ENCODE measurements at places on chromosomes 7 and 10. TPM values are rescaled to one million over a fixed set of nuclear protein-coding genes. Genes with fewer than 3 reads are reported as not detected.

GRCh38 chr10:76205361-76205760, 773.9 kb downstream of the LRMDA start:
- no peak for DNase-seq

- DNase-seq: no peak
These were observed 6.4 kb downstream of the NOBOX start for GRCh38 chr7:144397086-144397485.

- no peak for DNase-seq
These were observed 4.1 kb upstream of the PILRB start for GRCh38 chr7:100353685-100354330.

DNA sequence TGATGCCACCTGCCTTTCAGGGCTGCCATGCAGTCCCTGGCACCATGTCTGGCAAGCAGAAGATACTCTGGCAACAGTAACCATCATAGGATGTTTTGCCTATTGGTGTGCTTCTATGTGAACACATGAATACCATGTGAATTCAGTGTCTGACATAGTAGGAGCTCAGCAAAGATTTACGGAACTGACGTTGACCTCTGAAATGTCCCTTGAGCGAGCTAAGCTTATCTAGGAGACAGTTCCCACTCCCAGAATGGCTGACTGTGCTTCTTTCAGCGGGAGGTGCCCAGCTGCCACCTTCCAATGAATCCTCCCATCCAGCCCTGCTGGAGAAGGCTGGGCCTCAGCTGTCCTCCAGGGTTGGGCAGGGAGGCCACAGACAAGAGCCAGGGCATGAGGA, 71.2 kb upstream of the LRRC18 start:
- no peak for DNase-seq

AHCYL2 gene
- 35.7 TPM for polyA plus RNA-seq
